ENCODE measurements at places on chromosomes 4 and X.

DNA sequence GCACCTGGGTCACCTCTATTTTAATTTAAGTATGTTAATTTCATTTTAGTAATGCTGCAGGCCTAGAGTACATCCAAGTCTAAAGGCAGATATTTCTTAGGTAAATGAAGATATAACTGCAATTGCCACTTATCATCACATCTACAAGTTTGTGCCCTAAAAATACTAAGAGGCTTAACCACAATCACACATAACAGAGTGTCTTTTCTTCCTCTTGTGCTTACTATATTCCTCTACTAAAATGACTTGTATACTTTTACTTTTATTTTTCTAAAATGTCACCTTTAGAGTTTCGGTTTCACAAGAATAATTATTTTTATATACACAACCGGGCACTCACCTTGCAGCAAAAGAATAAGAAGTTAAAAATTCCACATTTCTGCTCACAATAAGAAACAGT is 77.9 kb downstream of the EFHC2 start:
- H3K27ac ChIP-seq = no peak overlapping the region
- no peak for DNase-seq
- H3K36me3 ChIP-seq = no peaks in the 10 kb centered on the region
- peaks cover 2% of the 10 kb centered on the region for H3K27me3 ChIP-seq

- H3K36me3 ChIP-seq = peaks cover 6% of the 10 kb centered on the region
- peak overlapping the region; percentile 99 for H3K27ac ChIP-seq
- no peak overlapping the region for H3K4me3 ChIP-seq
- H3K4me1 ChIP-seq = peaks cover 77% of the 10 kb centered on the region
- H3K27me3 ChIP-seq = peaks cover 14% of the 10 kb centered on the region
Observed at GRCh38 chr4:55173580-55173979, 48.2 kb upstream of the KDR start.

- H3K4me3 ChIP-seq = no peak overlapping the region
- DNase-seq = no peak
- no peak overlapping the region for H3K27ac ChIP-seq
- peaks cover 4% of the 10 kb centered on the region for H3K4me1 ChIP-seq
Observed at GRCh38 chr4:87971866-87972265, 3.6 kb upstream of the SPP1 start.

DNA sequence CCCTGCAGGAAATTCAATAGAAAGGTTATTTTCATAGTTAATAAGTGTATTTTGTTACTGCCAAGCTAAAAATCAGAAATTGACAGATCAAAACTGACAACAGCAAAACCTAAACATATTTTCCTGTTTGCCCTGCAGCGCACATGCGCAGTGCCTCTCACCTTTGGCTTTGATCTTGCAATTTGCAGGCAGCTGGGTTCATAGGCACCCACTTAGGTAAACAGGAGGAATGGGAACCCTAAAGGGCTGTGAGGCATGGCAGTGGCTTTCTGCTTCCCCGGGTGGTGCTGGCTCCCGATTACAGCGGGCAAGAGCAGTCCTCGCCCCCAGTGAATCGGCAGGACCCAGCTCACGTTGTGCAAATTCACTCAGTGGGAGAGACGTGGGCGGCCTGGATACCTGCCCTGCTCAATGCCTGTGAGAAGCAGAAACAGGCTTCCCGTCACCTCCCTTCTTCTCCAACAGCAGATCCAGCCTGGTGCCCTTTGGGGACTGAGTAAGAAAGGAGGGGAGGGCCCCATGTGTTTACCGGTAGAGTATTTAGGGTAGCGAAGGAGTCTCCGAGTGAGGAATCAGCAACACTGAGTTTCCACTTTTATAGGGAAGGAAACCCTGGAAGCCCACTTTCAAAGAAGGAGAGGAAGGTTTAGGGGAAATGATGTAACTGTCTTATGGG is 25.7 kb downstream of the CCKAR start:
- no peak overlapping the region for H3K27ac ChIP-seq
- H3K27me3 ChIP-seq = peaks cover 11% of the 10 kb centered on the region
- no peaks in the 10 kb centered on the region for H3K4me1 ChIP-seq
- H3K4me3 ChIP-seq = no peak overlapping the region
- peaks cover 3% of the 10 kb centered on the region for H3K36me3 ChIP-seq

DNA sequence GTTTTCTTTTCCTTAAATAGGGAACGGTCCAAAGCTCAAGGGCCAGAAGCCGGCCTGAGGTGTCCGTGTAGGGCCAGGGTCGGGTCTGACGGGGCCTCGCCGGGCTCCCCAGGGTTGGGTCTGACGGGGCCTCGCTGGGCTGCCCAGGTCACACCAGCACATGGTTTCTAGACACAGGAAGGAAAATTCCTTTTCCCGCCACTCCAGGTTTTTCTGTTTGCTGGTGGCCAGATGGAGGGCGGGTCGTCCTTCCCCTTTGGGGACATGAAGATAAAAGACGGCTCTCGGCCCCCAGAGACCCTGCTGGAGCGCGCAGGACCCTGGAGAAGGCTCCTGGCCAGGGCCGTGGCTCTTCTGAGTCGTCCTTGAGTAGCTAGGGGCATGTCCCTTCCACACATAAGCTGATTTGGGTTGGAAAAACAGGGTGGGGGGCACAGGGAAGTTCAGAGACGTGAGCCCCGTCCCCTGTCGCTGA is 35.1 kb downstream of the PIGG start:
- H3K4me3 ChIP-seq = no peak overlapping the region
- H3K4me1 ChIP-seq = no peaks in the 10 kb centered on the region
- no peak for DNase-seq
- peaks cover 12% of the 10 kb centered on the region for H3K27me3 ChIP-seq
- peaks cover 44% of the 10 kb centered on the region for H3K36me3 ChIP-seq

GRCh38 chrX:43448688-43449087 is 207.4 kb upstream of the MAOA start:
- H3K36me3 ChIP-seq = peaks cover 7% of the 10 kb centered on the region
- no peak overlapping the region for H3K4me3 ChIP-seq
- DNase-seq = no peak
